ENCODE measurements at places on chromosomes 6 and 20.
A peak's percentile ranks its signal among the peaks of the same experiment; 100 is the strongest.

GRCh38 chr6:167559675-167560479 is 235.0 kb downstream of the TTLL2 start:
- peak; percentile 38 for DNase-seq

DNA sequence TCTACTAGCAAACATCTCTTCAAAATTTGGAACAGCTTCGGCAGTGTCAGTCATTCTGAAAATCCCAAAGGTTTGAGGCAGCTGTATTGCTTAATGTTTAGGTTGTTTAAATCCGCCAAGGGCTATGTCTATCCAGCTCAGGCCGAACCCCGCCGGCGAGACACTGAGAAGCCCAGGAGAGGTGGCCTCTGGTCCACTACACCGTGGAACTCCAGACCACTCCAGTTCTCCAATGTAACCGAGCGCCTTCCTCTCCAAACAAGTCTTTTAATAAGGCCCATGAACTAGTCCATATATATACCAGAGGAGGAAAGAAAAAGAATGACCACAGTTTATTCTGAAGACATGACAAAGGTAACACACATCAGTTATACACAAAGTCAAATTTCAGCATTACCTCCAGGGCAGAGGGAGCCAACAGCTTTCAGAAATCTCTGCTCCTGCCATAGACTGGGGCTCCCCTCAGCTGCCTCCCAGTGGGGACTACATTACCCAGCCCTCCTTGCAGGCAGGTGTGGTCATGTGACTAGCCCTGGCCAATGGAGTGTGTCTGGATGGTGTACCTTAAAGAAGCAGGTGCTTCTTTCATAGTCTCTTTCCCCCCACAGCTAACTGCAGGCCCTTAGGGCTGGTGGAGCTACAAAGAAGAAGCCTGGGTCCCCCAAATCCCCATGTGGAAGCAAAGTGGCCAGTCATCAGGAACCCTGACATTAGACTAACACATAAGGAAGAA is at the start of gene RAMACL:
RAMACL (minus strand) TSS at position 255 of the 733 bp plus-strand sequence; CDS start at position 54, 201 bp downstream.
- peak; percentile 26 for DNase-seq

- DNase-seq = no peak
Observed at GRCh38 chr6:35055891-35056290, 85.2 kb downstream of the TCP11 start.

GRCh38 chr6:31037682-31038081 is 27.4 kb downstream of the MUC22 start:
- DNase-seq = no peak

GRCh38 chr6:157551041-157551832 is 170.2 kb downstream of the ZDHHC14 start:
- no peak for DNase-seq

DNA sequence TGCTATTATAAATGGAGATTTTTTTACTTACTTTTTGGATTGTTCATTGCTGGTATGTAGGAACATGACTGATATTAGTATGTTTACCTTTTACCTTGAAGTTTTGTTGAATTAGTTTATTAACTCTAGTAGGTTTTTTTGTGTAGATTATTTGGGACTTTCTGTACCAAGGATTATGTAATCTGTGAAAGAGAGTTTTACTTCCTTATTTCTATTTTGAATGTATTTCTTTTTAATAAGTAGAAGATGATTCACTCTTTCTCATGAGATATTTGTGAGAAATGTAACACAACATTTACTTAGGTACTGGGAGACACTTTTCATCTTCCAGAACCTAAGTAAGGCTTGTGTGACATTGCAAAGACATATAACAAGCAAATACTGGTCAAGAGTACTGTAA is 473.9 kb upstream of the HS3ST5 start:
- DNase-seq = no peak

DNA sequence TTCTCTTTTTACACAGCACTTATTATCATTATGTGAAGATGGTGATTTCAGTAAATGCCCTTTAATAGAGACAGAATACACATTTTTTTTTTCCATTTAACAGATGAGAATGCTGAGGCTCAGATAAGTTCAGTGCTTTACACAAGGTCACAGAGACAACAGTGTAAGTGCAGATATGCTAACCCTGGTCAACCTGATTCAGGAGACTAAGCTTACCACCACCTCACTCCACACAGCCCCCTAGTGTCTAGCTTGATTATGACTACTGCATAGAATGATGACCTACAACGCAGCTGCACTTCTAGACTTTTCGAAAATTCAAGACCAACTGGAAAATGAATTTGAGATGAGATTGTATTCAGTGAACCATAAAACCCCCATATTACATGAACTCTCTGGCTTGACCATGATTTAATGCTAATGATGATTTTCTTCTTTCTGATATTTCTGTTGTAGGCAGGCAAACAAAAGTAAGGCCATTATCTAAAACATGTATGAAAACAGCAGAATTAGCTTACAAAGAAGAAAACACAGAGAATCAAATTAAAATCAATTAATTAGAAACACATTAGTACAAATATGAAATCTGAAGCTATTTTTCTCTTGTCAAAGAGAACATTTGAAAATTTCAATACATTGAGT is 212.1 kb upstream of the PHACTR1 start:
- DNase-seq = no peak

- DNase-seq = no peak
Observed at GRCh38 chr6:109083657-109084056, 11.0 kb downstream of the SESN1 start.

DNA sequence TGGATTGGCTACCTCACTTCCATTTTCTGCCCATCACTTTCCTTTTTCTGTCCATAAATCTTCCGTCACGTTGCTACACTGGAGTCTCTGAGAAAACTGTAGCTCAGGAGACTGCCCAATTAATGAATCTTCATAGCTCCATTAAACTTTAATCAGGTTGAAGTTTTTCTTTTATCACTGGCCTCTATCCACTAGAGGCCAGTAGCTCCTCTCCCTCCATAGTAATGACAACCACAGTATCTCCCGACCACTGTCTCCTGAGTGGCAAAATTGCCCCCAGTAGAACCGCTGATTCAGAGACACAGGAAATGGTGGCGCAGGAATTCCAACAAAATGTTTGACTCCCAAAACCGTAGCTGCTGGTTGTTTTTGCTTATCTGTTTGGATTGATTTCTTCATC is 18.4 kb upstream of the DOK5 start:
- DNase-seq = no peak

GRCh38 chr20:25457886-25458680 is 50.6 kb downstream of the GINS1 start:
- DNase-seq = no peak

- no peak for DNase-seq
Observed at GRCh38 chr6:73028124-73028766, 197.1 kb downstream of the KHDC1L start.

- DNase-seq = no peak
Observed at GRCh38 chr6:134082191-134082590, 29.8 kb upstream of the SLC2A12 start.

GRCh38 chr20:34120213-34120612 is 8.2 kb upstream of the EIF2S2 start:
- DNase-seq = no peak

- no peak for DNase-seq
Observed at GRCh38 chr6:118993803-118994251, 58.9 kb upstream of the MCM9 start.

DNA sequence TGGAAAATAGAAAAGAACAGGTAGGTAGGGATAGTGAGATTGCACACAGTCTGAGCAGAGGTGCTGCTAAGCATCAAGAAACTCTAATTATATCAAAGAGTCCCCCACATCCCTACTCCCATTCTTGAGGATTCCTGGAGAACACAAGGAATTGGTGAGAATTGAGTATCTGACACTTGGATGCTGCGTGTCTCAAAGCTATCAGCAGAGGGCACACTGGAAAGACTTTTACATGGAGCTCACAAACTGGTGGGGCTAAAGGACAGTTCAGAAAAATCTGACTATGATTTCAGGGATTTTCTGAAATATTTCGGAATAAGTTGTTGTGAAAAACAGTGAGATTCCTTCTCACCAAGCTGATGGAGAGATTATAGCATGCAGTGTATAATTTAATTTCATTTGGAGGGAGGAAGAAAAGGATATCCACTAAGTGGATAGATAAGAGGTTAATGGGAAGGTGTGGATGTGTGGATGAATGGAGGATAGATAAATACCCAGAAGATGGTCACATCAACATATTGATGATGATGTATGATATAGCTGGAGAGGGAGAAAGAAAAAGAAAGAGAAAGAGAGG is 215.4 kb upstream of the DEFB112 start:
- no peak for DNase-seq

DNA sequence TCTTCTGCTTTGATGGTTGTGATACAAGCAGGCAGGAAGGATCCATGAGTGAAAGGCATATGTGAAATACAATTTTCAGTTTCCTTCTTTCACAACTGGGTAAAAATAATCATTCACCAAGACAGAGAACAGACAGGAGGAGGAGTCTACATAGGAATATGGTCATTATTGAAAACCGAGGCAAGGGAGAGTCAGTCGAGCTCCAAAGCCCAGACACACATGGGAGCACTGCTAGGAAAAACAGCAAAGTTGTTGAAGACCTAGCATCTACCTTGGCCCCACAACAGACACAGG is 260.6 kb downstream of the ERMARD start:
- no peak for DNase-seq

- DNase-seq = no peak
Observed at GRCh38 chr20:22400440-22400839, 183.9 kb downstream of the FOXA2 start.

- no peak for DNase-seq
Observed at GRCh38 chr6:128131566-128131965, 230.7 kb upstream of the THEMIS start.

- no peak for DNase-seq
Observed at GRCh38 chr6:25637211-25637610, 14.8 kb upstream of the SCGN start.

- DNase-seq = no peak
Observed at GRCh38 chr20:19110881-19111460, 101.5 kb upstream of the SLC24A3 start.

DNA sequence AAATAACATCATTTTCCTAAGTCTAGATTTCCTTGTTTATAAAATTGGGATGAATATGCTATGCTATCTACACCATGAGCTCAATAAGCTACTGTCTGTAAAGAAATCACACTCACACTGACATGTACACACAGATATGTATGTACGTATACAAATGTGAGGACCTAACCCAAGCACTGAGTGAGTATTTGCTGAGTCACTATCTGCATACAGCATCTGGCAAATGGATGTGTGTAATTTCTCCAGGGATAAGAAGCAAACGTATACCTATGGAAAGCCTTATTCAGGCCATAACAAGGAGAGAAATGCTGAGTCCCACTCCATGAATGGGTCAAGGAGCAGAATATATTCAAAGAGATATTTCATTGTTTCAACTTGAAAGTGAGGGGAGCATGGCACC is 153.9 kb downstream of the LPA start:
- DNase-seq = no peak

Measured in nephron progenitor cell (in vitro differentiated cells).